ENCODE measurements at places on chromosomes 5 and 9. TPM values are rescaled to one million over a fixed set of nuclear protein-coding genes. Genes with fewer than 3 reads are reported as not detected.

GRCh38 chr5:61450493-61451279 is 118.6 kb downstream of the ZSWIM6 start:
- no peaks in the 10 kb centered on the region for H3K27me3 ChIP-seq
- no peak overlapping the region for H3K27ac ChIP-seq
- H3K4me3 ChIP-seq = no peak overlapping the region
- DNase-seq = peak; percentile 18

CCDC152 gene
- 1.4 TPM for total RNA-seq

- H3K36me3 ChIP-seq = no peaks in the 10 kb centered on the region
- no peaks in the 10 kb centered on the region for H3K4me1 ChIP-seq
- H3K4me3 ChIP-seq = no peak overlapping the region
- peak overlapping the region; percentile 62 for H3K27ac ChIP-seq
- no peak for DNase-seq
These were observed 478.2 kb upstream of the TNC start for GRCh38 chr9:115596021-115596745.

- no peak overlapping the region for H3K27ac ChIP-seq
- H3K27me3 ChIP-seq = no peaks in the 10 kb centered on the region
- no peaks in the 10 kb centered on the region for H3K36me3 ChIP-seq
- DNase-seq = no peak
These were observed 29.6 kb upstream of the MLLT3 start for GRCh38 chr9:20651939-20652338.

DNA sequence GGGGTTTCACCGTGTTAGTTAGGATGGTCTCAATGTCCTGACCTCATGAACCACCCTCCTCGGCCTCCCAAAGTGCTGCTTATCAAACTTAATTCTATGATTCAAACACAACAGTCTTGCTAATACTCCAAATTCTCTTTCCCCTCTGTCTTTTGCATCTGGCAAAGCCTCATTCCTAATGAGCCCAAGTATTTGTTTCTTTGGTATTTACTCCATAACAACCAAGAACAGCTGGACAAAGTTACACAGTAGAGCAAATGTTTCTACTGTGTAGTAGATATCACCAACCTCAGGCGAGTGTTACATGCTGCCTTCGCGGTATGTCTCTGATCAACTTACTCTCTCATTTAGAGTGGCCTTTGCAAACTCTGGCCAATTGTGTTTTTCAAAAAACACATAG is 195.8 kb upstream of the KCNN2 start:
- no peaks in the 10 kb centered on the region for H3K27me3 ChIP-seq
- no peak overlapping the region for H3K4me3 ChIP-seq
- no peak for DNase-seq
- H3K4me1 ChIP-seq = no peaks in the 10 kb centered on the region

GRCh38 chr5:147190331-147190730 is 44.5 kb upstream of the STK32A start:
- H3K27ac ChIP-seq = no peak overlapping the region
- no peak for DNase-seq
- no peaks in the 10 kb centered on the region for H3K4me1 ChIP-seq
- H3K36me3 ChIP-seq = no peaks in the 10 kb centered on the region
- H3K27me3 ChIP-seq = no peaks in the 10 kb centered on the region
- no peak overlapping the region for H3K4me3 ChIP-seq

Data from heart right ventricle (tissue), 16 donors.